Mucosa of gallbladder (tissue), 1 donor: ENCODE measurements at places on chromosomes 5 and 9. TPM values are rescaled to one million over a fixed set of nuclear protein-coding genes. Genes with fewer than 3 reads are reported as not detected.

Gene SLC46A2
- 0.14 TPM for total RNA-seq

Gene PCDHA1
- total RNA-seq: 0.06 TPM

Gene SLC35D2
- total RNA-seq: 70.0 TPM

Gene CD72
- 2.4 TPM for total RNA-seq

Gene OR1J2
- not detected for total RNA-seq

Gene PCDHGB5
- 12.4 TPM for total RNA-seq

Gene IFNB1
- total RNA-seq: not detected

Gene GCNT4
- 36.2 TPM for total RNA-seq

Gene FOXD4
- total RNA-seq: 0.43 TPM

Gene SMIM33
- 0.17 TPM for total RNA-seq

- DNase-seq: no peak
Observed at GRCh38 chr5:72598401-72599064, 91.3 kb upstream of the ZNF366 start.

DNA sequence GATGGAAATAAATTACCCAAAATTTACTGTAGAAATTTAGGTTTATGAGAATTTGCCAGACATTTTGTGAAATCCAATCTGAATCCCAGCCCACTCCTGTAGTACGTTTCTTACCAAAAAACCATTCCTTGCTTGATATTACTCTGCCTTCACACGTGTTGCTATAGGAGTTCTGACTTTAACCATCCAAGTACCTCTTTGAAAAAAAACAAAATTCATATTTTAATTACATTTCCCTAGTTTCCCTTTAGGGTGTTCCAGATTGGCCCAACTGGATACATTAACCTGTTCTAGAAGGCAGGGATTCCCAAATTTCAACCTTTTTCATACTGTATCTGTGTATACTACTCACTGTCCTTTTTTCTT lies 1.4 kb upstream of the PJA2 start:
- DNase-seq: no peak

- DNase-seq: peak; percentile 44
Observed at GRCh38 chr5:119009131-119009530, 20.8 kb upstream of the DTWD2 start.

DNA sequence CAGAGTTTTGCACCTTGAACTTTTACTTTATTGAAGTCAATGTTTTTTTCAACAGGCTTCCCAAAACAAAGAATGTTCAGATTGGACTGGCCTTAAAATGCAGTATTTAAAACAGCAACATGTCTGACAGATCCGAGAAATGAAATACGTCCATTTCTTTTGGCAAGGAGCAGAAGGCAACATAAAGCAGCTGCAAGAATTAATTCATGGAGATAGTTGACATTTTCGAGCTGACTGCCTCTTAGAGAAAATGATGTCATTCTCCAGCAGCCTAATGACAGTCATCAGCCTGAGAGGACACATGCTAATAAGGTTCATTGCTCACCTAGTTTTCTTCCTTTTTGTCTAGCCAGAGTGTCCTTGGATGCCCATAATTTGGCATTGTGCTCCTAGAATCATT lies 232.2 kb upstream of the SEMA6A start:
- DNase-seq: no peak

DNA sequence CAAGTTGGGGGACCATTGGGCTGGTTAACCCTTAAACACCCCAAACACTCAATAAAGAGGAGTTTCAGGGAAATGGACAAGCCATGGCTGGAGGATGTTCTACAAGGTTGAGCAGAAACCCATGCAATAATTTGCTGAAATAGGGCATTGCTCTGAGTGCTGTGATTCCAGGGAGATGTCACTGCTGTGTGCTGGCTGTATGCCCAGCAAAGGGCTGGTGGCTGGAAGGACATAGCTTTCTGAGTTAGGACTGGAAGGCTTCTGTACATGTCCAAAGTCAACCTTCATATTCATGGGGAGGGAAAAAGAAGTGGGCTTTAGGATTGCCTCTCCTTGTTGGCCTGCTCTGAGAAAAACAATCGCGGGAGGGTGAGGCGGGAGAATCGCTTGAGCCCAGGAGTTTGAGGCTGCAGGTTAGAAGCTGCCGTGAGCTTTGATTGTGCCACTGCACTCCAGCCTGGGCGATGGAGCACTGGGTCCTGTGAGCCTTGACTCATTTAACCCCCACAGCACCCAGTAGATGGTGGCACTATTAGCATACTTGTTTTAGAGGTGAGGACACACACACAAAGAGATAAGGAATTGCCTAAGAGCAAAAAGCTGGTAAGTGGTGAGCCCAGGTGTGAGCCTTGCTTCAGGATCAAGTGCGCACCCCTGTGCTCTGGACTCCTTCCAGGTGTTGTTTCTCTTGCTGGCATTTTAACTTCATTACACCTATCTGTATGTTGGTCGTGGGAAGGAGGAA lies 20.4 kb downstream of the IL12B start:
- no peak for DNase-seq

- DNase-seq: no peak
Observed at GRCh38 chr9:33489066-33489465, 15.3 kb upstream of the NOL6 start.

GRCh38 chr5:60843386-60843935 lies 608 bp downstream of the ELOVL7 start:
- DNase-seq: no peak

- DNase-seq: no peak
Observed at GRCh38 chr9:94222870-94223269, 36.2 kb upstream of the ZNF169 start.

DNA sequence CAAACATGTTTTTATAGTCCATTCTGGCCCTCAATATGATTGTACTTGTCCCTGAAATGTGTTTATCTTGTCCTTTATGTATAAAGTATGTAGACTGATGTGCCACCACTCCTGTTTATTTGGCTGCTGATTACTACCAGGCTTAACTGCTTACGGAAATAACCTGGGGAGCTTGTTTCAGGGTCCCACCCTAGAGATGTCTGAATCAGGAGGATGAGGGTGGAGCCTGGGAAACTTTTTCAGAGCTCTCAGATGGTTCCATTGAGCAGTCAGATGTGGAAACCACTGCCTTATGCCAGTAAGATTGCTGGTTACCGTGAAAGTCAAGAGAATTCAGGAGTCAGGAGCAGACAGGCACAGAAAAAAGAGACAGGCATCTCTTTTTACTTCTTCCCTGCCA lies 19.2 kb downstream of the SLC23A1 start:
- DNase-seq: no peak

DNA sequence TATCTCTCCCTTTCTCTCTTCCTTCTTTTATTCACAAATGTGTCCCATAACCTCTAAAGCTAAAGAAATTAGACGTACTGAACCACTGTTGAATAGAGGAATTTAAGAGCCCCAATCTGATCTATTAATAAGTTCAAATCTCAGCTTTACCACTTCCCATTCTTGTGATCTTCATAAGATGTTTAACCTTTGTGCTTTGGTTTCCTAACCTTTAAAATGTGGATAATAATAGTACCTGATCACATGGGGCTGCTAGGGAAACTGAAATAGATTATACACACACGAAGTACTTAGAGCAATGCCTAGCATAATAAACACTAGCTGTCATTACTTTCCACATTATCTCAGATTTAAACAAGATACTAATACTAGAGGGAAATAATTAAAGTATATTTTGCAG lies 324.3 kb upstream of the SEMA6A start:
- DNase-seq: no peak

- DNase-seq: no peak
Observed at GRCh38 chr5:179269781-179270543, 75.3 kb downstream of the ADAMTS2 start.

GRCh38 chr5:65938256-65938655 lies 11.9 kb downstream of the ERBIN start:
- DNase-seq: no peak

GRCh38 chr5:161342886-161343285 lies 203.6 kb downstream of the GABRB2 start:
- no peak for DNase-seq

DNA sequence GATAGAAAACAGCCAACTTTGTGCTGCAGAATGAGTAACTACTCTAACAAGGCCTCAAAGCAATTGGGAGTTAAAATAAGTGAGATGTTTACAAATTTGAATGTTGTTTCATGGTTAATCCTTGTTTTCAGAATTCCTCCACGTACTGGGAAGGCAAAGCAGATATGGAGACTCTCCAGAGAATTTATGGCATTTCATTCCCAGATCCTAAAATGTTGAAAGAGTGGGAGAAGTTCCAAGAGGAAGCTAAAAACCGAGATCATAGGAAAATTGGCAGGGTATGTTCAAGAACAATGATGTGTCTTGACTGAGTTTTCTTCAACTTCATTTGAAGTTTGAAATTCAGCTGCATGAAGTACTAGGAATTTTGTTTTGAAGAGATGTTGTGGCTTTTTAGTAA lies 16.4 kb downstream of the TARS1 start:
- DNase-seq: no peak

- DNase-seq: no peak
Observed at GRCh38 chr5:1346627-1347440, 1.9 kb upstream of the CLPTM1L start.

DNA sequence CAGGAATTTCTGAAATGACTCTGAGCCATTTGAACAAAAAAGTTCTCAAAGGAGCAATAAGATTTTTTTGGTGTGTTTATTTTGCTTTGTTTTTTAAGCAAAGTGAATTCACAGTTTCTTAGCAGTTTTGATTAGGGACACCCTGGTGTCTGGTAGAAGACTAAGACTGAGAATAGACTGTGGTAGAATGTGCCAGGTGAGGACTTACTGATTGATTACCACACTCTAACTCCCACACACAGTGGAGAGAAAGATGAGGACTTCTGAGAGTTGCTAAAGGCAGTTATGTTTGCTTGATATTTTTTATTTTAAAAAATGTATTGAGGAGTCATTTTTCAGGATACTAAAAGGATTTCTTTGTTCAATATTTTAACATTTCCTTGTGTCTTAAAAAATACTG lies 175.1 kb downstream of the CD180 start:
- no peak for DNase-seq

DNA sequence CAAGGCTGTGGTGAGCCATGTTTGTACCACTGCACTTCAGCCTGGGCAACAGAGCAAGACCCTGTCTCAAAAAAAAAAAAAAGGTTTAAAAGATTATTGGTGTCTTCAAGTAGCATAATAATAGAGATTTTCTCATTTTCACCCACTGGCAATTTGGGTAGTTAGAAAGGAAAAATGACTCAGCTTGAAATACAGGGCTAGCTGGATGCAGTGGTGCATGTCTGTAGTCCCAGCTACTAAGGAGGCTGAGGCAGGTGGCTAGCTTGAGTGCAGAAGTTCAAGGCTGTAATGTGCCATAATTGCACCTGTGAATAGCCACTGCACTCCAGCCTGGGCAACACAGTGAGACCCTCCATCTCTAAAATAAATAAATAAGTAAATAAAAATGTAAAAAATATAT lies 111.1 kb downstream of the ARRDC3 start:
- no peak for DNase-seq

DNA sequence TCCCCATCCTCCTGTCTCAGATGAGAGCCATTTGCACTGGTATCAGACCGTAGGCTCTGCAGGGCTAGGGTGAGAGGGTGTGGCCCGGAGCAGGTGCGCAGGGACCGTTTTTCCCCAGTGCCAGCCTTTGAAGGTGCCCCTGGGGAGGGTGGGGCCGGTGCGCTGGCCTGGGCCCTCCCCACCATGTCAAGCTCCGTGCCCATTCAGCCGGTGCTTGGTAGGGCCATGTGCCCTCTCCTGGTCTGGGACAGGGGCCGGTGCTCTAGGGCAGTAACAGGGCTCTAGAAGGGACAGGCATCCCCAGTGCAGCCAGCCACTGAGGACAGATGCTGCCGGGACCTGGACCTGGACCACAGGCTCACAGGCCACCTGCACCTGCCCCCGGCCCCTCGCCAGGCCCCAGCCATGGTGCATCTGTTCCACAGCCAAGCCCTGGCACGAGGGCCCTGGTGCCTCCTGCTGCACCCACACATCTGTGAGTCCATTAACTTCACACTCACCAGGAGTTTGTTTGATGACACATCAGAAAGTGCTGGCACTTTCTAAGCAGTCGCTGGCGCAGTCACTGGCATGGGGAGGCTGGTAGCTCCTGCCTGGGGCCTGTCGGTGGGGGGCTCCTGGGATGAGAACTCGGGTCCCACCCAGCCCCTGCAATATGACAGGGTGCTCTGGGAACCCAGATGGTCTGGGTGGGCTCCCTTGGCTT lies 5.0 kb upstream of the QRFP start:
- no peak for DNase-seq

GRCh38 chr5:98779264-98779877 lies 5.9 kb downstream of the RGMB start:
- no peak for DNase-seq

GRCh38 chr5:6158974-6159831 lies 219.1 kb downstream of the MED10 start:
- no peak for DNase-seq

DNA sequence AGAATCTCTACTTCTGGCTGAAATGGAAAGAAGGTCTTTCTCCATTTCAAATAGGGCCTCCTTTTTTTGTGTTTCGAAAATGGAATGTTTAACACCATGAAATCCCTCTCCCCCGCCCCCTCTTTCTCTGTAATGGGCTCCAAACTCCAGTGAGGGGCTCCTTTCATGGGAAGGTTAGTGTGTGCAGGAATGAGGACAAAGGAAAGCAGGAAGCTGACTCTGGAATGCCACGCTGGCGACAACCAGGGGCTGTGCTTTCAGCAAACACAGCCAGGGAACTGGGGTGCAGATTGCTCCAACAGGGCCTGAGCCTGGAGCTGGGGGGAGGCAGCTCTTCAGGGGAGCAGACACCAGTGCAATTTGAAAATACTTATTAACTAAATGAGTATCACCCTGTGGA lies 82.8 kb downstream of the CRB2 start:
- DNase-seq: no peak

GRCh38 chr5:10556893-10557746 lies 6.8 kb upstream of the ANKRD33B start:
- no peak for DNase-seq

- no peak for DNase-seq
Observed at GRCh38 chr5:54624805-54625568, 107.4 kb downstream of the SNX18 start.

DNA sequence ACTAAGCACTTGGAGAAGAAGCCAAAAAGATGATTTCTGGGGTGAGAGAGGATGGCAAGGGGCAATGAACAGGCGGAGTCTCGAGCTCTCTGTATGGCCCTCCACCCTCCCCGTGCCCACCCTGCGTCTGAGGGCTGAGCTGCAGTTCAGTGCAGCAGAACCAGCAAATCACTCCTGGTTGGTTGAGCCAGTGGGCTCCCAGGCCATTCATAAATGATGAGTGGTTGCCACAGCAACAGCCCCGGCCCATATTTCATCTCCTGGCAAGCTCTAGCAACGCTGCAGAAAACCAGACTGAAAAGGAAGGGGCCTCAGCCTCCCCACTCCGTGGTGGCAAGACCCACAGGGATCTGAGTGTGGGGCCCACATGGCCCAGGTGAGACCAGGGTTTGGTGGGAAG lies 93.8 kb upstream of the PPP1R26 start:
- DNase-seq: no peak
